ENCODE measurements at places on chromosomes 4 and X.

DNA sequence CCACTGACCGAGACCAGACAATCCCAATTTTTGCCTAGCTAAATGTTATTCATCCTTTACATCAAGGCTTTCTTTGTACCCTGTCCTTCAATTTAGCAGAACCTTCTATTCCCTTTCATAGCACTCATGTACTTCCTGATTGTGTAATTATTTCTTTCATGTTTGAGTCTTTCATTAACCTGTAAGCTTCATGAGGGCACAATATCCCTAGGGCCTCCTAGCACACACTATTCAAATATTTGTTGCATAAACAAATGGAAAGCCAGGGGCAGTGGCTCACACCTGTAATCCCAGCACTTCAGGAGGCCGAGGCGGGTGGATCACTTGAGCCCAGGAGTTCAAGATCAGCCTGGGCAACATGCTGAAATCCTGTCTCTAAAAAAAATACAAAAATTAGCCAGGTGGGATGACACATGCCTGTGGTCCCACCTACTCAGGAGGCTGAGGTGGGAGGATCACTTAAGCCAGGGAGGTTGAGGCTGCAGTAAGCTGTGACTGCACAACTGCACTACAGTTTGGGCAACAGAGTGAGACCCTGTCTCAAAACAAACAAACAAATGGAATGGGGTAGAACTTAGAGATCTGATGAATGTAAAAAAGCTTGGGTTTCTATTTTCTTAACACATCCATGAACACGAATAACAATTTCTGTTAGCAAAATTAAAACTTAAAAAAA, 59.0 kb downstream of the SAT1 start:
- DNase-seq = no peak

DNA sequence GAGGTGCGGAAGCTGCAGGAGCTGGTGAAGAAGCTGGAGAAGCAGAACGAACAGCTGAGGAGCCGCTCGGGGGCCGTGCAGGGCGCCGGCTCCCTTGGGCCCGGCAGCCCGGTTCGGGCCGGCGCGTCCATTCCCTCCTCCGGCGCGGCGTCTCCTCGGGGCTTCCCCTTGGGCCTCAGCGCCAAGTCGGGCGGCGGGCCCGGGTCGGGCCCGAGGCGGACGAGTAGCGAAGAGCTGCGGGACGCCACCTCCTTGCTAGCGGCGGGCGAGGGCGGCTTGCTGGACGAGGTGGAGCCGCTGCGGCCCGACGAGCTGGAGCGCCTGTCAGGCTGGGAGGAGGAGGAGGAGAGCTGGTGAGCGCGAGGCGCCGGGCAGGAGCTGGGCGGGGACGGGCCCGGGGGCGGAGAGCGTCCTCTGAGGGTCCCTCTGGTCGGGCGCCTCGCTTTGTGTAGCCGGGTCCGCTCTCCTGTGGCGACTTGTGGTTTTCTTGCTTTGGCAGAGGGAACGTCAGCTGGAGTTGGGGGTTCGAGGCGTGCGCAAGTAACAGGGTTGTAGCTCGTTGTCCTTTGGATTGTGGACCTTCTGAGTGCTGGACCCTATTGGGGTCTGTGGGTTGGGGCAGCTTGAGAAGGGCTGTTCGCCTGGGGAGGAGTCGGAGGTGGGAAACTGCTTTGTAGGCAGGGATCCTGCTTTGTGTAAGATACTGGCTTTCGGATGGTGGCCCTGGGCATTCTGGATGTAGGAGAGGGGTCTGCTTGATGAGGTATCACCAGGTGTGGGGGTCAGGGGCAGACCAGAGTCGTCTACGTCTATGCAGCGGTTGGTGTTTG, 662 bp downstream of the SLAIN2 start:
- DNase-seq = no peak

GRCh38 chr4:163804001-163804400, 309.5 kb downstream of the TMA16 start:
- DNase-seq = no peak

DNA sequence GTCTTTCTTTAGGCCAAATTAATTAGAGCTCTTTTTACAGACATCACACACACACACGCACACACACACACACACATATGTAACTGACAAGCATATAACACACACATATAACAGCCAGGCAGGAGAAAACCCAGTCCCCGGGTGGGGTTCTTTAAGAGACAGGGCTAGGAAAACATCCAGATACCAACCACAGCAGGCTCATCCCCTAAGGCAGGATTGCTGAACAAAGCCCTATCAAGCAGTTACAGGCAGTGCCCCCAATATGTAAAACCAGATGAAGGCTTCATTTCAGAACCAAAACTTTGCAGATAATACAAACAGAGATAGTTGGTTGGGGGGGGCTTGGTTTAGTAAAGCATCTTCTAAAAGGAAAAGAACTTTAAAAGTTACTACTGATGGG, 18.0 kb upstream of the FAM47E start:
- DNase-seq = no peak

DNA sequence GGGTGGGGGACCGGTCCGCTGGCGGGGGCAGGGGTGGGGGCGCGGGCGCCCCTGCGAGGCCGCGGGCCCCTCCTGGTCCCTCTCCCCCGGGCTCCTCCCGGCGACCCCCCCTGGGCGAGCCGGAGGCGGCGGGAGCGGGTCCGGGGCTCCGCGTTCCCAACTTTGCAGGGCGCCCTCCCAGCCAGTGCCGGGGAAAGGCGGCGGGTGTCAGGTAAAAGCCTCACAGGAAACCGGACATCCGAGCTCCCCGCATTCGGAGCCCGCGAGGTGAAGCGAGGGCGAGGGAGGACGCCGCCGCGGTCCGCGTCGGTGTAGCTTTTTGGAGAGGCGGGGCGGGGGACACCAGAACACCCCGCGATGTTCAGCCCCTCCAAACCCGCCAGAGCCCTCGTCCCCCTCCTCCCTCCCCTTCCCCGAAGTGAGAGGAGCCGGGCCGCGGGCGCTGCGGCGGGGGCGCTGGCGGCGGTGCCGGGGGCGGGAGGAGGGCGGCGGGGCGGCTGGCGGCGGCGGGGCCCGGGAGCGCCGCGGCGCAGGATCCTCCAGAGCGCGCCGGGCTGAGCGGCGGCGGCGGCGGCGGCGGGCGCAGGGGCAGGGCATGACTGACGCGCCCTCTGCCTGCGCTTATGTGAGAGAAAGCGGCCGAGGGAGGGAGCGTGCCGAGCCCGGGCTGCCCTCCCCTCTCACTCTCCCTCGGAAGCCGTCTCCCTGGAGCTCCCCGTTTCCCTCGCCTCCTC, at the start of gene VEGFC:
TSS of gene VEGFC (minus strand) at position 597 of the 734 bp plus-strand sequence. CDS start 611 bp downstream, outside the sequence.
- no peak for DNase-seq

All from astrocyte of the cerebellum (primary cell).